ENCODE measurements at places on chromosomes 6 and 20. TPM values are rescaled to one million over a fixed set of nuclear protein-coding genes. Genes with fewer than 3 reads are reported as not detected.

SALL4 gene
- 0.11 TPM for total RNA-seq

FHL5 gene
- 3.4 TPM for total RNA-seq

DNA sequence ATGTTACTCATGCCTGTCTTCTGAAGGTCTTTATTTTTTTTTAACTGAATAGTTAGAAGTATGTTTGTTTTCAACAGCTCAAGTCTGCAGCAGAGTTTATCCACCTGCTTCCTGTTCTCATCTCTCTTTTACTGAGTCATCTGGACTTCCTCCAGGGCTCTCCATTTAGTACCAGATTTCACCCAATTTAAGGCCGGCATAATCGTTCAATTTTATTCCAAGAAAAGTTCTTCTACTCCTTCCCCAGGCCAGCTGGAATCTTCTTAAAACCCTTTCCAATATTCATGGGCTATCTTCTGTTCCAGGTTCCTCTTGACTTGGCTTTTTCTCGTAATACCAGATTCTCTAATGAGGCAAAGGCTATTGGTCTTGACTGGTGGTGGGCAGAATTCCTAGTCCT lies 79.0 kb upstream of the LAMA2 start:
- no peak for DNase-seq

GRCh38 chr20:63007360-63007645 lies 539 bp upstream of the BHLHE23 start:
- no peak for DNase-seq

- DNase-seq = no peak
Measured at GRCh38 chr20:57808264-57809070, 98.7 kb upstream of the PMEPA1 start.

DNA sequence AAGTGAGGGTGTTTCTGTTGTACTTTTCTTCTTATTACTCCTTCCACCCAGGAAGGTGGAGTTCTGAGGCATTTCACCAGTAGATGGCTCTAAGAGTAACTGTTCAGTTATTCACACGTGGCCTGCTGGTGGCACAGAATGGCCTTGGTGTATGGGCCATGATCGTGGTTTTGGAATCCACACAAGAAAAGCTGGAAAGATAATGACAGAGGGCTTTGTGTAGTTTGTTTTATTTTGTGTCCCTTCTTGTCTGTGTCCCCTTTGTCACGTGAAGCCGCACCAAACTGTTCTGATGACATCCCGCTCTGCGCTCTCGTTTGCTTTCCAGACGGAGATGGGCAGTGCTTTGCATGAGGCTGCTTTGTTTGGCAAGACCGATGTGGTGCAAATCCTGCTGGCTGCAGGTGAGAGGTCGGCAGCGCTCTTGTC lies 93.4 kb downstream of the ANKS1A start:
- no peak for DNase-seq

All from left colon (tissue), 2 donors.